ENCODE measurements at places on chromosomes 12 and 14.

- DNase-seq, result no peak
Measured at GRCh38 chr14:100503251-100503650, 84.0 kb downstream of the BEGAIN start.

DNA sequence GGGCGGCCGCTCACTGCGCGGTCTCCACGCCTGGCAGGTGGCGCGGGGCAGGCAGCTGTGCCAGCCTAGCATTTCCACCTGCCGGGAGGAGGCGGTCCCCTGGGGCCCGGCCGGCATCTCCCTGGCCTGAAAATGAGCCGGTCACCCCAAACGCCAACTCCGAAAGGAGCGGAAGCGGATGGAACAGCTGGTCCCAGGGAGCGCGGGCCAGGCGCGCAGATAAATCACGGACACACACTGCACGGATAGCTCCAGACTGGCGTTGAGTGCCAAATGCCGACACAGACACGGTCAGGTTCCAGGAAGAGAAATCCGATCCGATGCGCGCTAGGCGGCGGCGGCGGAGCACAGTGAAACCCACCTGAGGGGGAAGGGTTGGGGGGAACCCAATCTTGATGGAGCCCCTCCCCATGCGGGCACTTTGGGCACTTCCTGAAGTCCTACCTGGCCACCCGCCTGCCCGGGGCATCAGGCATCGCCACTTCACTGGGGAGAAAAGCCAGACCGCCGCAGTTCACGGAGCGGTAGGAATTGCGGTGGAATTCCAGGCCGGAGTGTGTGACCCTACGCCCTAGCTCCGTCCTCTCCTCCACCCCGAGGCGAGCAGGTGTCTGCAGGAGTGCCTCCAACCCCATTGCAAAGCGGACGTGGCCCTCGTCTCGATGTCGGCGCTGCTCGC, 624 bp upstream of the PLEKHD1 start:
- DNase-seq, result peak; percentile 41

GRCh38 chr12:120110550-120111501, 5.7 kb downstream of the RAB35 start:
- no peak for DNase-seq

- DNase-seq, result no peak
Measured at GRCh38 chr12:21301-22189, 45.0 kb upstream of the IQSEC3 start.

DNA sequence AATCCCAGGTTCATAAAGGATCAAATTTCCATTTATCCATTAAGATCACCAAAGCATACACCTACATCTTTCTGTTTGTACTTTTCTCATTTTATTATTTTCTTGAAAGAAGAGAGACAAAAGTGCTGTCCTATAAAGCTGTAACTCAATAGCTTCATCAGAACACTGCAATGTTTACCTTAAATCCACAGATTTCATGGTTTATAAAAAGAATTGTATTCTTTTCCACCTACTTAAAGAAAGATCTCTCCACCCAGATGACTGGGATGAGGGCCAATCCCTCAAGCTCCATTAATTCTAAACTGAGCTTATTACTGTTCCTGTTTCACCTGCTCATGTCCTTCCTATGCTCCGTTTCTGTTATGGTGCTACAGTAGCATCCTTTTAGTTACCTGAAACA, 470.6 kb downstream of the BCAT1 start:
- DNase-seq, result no peak
